H9 (cell line): ENCODE measurements at places on chromosomes 11 and 22.

- H3K27me3 ChIP-seq = no peaks in the 10 kb centered on the region
- no peak for DNase-seq
- H3K4me1 ChIP-seq = no peaks in the 10 kb centered on the region; the same call in 1 of the 2 replicates
- H3K27ac ChIP-seq = no peak overlapping the region
- H3K36me3 ChIP-seq = no peaks in the 10 kb centered on the region
These were observed 172.6 kb upstream of the CADM1 start for GRCh38 chr11:115676768-115677167.

DNA sequence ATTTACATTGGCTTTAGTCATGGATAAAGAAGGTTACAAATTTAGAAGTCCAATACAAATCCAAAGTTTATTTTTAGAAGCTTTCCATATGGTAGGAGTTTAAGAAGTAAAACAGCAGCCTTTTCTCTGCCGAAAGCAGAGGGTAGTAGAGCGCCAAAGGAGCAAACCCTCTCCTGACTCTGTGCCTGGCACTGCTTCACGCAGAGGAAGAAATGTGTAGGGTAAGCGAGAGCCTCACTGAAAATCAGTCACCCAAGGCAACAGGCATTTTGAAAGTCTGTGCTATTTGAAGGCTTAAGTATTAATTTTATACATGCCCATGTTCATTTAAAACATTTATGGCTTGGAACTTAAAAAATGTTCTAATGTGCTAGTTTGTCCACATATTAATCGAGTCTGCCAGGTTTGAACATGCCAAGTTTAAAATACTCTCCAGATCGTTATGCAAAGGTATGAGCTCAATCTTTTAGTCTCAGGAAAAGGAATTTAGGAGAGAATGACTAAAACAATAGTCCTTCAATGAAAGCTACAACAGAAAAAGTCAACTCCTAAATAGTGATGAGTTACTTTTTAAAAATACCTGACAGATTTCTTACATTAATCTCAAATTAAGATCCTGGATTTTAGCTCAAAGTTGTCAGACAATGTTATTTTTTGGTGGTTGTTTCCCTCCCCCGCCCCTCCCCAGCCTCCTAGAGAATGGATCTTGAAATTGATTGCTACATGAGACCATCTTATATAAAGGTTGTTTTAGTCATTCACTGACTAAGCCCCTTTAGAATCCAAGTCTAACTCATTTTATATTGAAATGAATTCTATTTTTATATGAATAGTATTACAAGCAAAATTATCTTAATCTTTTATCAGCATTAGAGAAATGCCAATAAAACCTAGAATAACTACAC, 38.7 kb downstream of the MRTFA start:
- H3K4me1 ChIP-seq = peaks cover 6% of the 10 kb centered on the region; the same call in 1 of the 2 replicates
- DNase-seq = no peak
- peak overlapping the region; percentile 33 for H3K27ac ChIP-seq
- no peak overlapping the region for H3K4me3 ChIP-seq
- no peaks in the 10 kb centered on the region for H3K27me3 ChIP-seq

- DNase-seq = no peak
- no peaks in the 10 kb centered on the region; the same call in 1 of the 2 replicates for H3K36me3 ChIP-seq
- no peaks in the 10 kb centered on the region for H3K4me1 ChIP-seq
- H3K27ac ChIP-seq = no peak overlapping the region
- H3K27me3 ChIP-seq = no peaks in the 10 kb centered on the region
These were observed 470.5 kb downstream of the ETS1 start for GRCh38 chr11:128116885-128117284.

DNA sequence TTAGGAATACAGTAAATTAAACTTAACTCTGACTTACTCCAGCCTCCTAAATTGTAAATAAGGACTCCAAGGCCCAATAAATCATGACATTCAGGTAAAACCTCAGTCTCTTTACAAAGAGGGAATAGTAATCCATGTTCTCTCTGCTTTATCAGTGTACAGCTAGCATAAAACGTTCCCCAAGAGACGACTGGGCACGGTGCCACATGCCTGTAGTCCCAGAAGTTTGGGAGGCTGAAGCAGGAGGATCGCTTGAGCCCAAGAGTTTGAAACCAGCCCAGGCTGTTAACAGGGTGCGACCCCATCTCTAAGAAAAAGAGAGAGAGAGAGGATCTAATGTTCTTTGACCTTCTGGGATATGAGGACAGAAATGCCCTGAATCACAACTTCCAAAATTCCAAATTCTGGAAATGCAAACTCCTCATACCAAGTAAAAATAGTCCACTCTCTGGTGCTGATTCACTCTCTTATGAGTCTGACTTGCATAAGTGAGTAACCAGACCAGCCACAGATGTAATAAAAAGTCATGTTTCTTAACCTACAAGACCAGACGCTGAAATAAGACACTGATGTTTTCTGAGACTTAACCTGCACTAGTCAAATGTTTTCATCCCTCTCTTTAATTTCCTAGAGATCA, 25.5 kb downstream of the NNMT start:
- H3K4me1 ChIP-seq = peaks cover 14% of the 10 kb centered on the region; the same call in 1 of the 2 replicates
- no peaks in the 10 kb centered on the region for H3K27me3 ChIP-seq
- H3K27ac ChIP-seq = no peak overlapping the region
- DNase-seq = no peak
- H3K36me3 ChIP-seq = no peaks in the 10 kb centered on the region
- H3K4me3 ChIP-seq = no peak overlapping the region

DNA sequence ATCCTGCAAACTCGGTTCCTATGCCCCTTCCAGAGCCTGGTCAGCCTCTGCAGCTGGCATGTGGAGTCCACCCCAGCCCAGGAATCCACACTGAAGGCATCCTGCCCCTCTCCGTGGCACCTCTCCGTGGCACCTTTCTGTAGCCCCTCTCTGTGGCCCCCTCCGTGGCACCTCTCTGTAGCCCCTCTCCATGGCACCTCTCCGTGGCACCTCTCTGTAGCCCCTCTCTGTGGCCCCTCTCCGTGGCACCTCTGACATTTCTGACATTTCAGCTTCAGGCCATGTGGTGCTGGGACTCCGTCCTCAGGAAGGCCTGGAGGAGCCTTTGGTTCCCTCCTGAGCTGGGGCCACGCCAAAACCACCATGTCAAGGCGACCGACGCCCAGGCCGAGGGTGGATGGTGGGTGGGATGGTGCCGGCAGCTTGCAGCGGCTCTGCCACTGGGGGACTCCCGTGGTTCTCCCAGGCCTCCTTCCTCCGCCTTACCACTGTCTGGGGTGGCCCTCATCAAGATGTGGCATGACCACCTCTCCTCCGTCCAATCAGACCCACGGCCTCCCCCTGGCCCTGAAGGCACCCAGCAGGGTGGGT, 1518.5 kb downstream of the BRD1 start:
- peaks cover 3% of the 10 kb centered on the region; the same call in 1 of the 2 replicates for H3K4me1 ChIP-seq
- no peaks in the 10 kb centered on the region for H3K27me3 ChIP-seq
- no peak for DNase-seq
- H3K36me3 ChIP-seq = peaks cover 2% of the 10 kb centered on the region; the same call in 2 of the 3 replicates

DNA sequence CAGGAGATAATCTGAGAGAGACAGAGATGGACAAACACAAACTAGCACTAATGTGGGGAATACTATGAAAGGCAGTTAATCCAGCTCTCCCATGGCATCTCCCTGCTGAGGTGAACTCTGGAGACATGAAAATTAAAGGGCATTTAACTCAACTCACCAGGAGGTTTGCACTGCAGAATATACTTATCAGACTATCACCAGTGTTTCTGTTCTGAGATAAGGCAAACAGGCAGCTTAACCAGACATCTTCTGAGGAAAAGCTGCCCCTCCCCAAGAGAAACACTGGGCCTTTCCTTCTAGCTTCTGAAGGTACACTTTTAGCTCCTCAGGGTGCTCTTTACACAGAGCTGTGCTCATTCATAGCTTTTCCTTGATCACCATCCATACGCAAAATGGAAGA, 85.5 kb downstream of the AMBRA1 start:
- peaks cover 10% of the 10 kb centered on the region for H3K4me1 ChIP-seq
- DNase-seq = no peak
- H3K36me3 ChIP-seq = peaks cover 10% of the 10 kb centered on the region

DNA sequence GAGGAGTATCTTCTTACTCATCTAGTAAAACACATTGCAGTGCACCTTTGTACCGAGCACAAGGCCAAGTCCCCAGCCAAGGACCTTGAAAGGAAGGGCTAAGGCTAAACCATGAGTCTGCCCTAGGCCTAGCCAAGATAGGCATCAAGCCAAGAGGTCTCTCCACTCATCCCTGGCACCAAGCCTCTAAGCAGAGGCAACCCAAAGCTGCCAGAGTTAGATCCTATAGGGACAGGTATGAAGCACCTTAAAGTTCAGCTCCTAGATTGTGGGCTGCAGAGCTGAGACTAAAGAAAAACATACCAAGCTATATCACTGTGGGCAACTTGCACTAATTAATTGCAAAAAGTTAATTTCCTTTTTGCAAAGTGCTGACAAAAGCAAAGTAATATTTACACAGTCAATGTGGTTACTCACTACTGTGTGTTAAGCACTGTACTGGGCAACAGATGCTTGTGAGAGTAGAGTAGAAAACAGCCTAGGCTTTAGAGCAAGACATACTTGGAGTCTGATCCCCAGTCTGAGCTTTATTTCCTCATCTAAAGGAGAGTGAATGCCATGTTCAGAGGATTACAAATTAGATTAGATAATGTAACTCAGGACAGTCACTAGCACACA, 7.2 kb downstream of the COA4 start:
- no peak overlapping the region for H3K4me3 ChIP-seq
- H3K27me3 ChIP-seq = no peaks in the 10 kb centered on the region
- no peak overlapping the region for H3K27ac ChIP-seq
- no peak for DNase-seq

DNA sequence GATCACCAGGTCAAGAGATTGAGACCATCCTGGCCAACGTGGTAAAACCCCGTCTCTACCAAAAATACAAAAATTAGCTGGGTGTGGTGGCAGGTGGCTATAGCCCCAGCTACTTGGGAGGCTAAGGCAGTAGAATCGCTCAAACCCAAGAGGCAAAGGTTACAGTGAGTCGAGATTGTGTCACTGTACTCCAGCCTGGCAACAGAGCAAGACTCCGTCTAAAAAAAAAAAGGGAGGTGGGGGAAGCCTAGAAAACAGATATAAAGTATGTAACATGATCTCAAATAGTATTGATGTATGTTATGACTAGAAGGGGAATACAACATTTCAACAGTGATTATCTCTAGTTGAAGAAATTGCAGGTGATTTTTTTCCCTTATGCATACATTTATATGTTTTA, 61.4 kb downstream of the SLC1A2 start:
- no peaks in the 10 kb centered on the region for H3K4me1 ChIP-seq
- H3K4me3 ChIP-seq = no peak overlapping the region
- H3K27ac ChIP-seq = no peak overlapping the region
- no peak for DNase-seq
- H3K27me3 ChIP-seq = no peaks in the 10 kb centered on the region
- no peaks in the 10 kb centered on the region for H3K36me3 ChIP-seq

GRCh38 chr11:100930185-100930778, 199.3 kb downstream of the PGR start:
- no peaks in the 10 kb centered on the region for H3K36me3 ChIP-seq
- H3K27me3 ChIP-seq = no peaks in the 10 kb centered on the region
- no peaks in the 10 kb centered on the region for H3K4me1 ChIP-seq
- no peak overlapping the region for H3K27ac ChIP-seq

DNA sequence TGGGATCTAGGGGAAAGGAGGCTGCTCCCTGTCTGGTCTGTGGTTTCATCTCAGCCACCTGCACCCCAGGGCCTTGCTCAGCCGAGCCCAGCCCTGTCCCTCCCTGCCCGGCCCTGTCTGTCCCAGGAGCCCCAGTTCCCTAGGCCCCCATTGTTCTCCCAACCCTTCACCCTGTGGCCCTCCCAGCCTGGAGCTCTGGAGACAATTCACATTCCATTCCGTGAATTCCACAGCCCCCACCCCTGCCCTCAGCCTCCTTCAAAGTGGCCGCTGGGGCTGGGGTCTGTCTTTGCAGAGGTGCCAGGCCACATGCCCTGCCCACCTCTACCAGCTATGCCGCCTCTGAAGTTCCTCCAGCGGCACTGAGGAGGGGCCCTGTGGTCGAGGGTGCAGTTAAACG, 77.9 kb upstream of the WNT11 start:
- H3K4me1 ChIP-seq = peaks cover 2% of the 10 kb centered on the region; the same call in 1 of the 2 replicates
- H3K27ac ChIP-seq = no peak overlapping the region
- no peak overlapping the region for H3K4me3 ChIP-seq
- no peak for DNase-seq
- H3K36me3 ChIP-seq = no peaks in the 10 kb centered on the region

GRCh38 chr11:61126256-61126655, 24.0 kb downstream of the CD5 start:
- H3K27me3 ChIP-seq = no peaks in the 10 kb centered on the region
- H3K36me3 ChIP-seq = 0 out of 2 replicates have a peak, but pooled peaks cover 3% of the 10 kb centered on the region
- no peak for DNase-seq

GRCh38 chr11:15635521-15635920, 520.8 kb downstream of the INSC start:
- H3K4me3 ChIP-seq = no peak overlapping the region
- no peaks in the 10 kb centered on the region; the same call in 1 of the 2 replicates for H3K4me1 ChIP-seq
- peaks cover 5% of the 10 kb centered on the region; the same call in 1 of the 3 replicates for H3K36me3 ChIP-seq
- H3K27me3 ChIP-seq = no peaks in the 10 kb centered on the region
- no peak overlapping the region for H3K27ac ChIP-seq
